ENCODE measurements at places on chromosomes 5 and 9.
A peak's percentile ranks its signal among the peaks of the same experiment; 100 is the strongest.

DNA sequence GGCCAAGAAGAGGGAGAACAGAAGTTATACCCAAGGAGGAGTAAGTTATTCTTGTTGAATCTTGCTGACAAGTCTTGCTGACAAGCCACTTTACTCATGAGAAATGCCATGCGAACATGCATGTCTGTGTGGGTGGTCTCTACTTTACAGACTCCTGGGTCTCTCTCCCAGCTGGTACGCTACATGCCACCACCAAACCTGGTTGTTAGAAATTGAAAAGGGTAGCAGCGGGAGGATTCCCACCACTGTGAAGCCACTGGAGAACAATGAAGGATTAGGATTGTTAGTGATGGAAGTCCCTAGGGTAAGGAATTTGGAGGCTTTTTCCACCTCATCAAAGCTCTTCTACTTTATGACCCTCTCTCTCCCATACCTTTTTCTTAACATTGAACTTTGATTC lies 53.6 kb upstream of the GABRB2 start:
- no peak for DNase-seq

DNA sequence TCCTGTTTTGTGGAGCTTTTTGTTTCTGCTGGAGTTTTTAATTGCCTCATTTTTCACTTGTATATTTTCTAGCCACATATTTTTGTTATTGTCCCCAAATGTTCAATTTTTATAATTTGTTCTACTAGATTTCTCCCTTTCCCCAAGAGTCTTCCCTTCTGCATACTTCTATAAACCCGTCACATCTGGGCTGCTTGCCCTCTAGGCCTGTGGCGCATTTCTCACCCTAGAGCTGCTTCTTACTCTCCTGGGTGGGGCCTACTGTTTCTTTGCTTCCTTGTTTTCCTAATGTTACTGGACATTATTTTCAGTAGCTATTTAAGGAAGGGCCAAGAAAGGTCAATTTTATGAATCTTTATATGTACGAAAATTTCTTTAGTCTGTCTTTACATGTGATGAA lies 51.5 kb downstream of the NXNL2 start:
- DNase-seq: no peak

GRCh38 chr9:121246821-121247561 lies 21.0 kb upstream of the GSN start:
- no peak for DNase-seq

DNA sequence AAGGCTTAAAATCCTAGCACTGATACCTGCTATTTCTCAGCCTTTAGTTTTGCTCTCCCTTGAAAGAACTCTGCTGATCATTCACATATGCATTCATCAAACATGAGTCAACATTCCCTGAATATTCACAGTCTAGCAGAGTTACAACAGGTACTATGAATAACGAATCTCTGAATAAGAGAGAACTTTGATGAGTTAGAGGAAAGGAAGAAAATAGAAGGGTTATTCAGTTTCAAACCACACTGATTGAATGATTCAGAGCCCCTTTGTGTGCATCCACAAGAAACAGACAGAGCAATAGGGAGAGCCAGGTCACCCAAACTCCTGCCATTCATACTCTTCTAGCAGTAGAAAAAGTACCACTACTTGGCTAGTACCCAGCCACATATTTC lies 36.0 kb downstream of the FOXD1 start:
- DNase-seq: no peak

DNA sequence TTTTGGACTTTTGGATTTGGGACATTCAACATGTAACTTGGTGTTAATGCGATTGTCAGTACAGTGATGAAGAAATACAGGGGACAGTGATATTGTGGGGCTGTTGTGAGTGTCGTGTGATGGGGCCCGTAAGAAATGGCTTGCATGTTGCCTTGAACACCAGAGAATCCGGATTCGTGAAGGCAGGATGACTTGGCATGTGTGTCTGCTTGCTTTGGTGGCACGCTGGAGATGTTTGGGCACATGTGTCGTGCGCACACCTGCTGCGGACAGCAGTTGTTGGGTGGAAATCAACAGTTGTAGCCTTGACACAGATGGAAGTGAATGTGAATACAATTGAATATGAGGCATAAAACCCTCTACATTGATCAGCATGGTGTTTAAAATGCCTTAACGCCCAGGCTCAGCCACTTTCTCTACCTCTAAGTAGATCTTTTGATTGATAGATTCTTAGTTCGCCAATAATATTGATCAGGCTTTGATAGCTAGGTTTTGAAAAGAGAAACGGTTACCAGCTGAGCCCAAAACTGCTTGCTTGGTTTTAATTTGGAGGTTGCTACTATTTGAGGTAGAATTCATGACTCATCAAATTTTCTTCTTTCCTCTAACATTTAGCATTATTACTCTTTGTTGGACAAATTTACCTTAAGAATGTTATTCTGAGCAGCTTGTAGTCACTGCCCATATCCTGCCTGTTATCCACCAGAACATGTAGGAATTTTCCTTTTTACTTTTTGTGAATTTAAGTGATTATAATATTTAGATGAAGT lies 94.4 kb downstream of the TRIO start:
- DNase-seq: no peak

DNA sequence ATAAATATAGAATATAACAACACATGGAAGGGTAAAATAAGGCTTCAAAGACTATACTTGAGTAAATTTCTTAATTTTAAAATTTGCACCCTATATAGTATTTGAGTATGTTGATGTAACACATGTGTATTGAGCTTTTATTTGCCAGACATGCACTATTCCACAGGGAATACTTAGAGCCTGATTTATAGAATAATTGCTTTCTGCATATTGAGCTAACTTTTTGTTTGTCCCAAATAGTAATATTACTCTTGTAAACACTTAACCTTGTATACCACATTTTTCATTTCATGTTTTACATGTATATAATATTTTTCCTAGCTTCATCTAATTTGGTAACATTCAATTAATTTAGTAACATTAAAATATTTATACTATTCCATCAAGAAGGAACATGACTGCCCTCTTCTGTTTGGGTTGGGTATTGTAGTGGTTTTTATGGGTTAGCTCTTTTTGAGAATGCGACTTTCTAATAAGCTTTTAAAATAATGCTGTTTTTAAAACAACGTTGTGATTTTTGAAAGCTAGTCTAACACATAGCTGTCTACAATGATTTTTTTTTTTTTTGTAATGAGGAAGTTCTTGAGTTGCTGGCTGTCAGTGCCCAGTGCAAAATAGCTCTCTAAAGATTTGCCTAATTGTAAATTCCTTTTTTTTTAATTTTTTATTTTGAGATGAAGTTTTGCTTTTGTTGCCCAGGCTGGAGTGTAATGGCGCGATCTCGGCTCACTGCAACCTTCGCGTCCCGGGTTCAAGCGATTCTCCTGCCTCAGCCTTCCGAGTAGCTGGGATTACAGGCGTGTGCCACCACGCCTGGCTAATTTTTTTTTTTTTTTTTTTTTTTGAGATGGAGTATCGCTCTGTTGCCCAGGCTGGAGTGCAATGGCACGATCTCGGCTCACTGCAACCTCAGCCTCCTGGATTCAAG lies 4.8 kb downstream of the SUB1 start:
- DNase-seq: no peak

- DNase-seq: no peak
These were observed 7.0 kb downstream of the CENPP start for GRCh38 chr9:92332577-92333281.

DNA sequence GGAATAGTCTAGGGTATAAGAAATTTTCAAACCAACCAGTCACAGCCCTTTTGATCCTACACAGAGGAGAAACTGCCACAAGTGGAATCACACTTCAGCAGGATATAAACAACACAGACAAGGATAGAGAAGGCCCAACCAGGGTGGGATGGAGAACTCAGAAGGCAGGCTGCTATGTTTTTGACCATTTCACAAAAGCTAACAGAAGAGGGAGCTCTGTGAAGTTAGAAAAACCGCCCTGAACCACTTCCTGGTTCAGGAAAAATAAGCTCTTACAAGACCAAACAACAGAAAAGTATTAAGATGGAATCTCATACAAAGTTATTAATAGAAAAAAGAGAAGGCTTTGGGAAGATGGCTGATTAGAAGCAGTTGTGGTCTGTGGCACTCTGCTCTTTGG lies 960 bp upstream of the IFNB1 start:
- DNase-seq: no peak

GRCh38 chr9:22143799-22144625 lies 134.9 kb upstream of the CDKN2B start:
- DNase-seq: no peak

DNA sequence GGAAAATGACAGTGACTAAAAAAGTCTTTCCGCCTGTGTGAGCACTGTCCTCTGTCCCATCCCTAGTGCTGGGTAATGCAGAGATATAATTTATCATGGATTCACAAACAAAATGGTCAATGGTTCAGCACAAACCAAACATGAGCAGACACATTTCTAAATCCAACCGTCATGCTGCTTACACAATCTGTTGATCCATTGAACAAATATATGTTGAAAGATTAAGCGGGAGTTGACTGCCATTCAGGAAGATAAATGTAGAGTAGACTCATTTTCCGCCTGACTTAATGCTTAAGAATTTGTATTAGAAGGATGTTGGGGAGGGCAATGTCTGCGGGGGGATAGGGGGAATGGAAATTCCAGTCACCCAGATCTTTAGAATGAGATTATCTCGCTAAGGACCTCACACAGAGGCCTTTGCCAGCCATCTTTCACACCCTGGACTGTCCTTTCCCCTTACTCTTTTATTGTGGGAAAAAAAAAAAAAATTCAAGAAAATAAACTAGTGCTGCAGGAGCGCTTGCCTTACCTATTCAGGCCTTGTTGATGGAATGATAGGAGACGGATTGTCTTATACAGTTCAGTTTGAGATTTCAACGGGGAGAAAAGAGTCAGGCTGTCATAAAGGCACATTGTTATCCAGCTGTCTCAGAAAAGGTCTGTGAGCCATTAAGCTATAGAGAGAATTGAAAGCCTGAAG lies 153.7 kb downstream of the TLE1 start:
- DNase-seq: no peak

DNA sequence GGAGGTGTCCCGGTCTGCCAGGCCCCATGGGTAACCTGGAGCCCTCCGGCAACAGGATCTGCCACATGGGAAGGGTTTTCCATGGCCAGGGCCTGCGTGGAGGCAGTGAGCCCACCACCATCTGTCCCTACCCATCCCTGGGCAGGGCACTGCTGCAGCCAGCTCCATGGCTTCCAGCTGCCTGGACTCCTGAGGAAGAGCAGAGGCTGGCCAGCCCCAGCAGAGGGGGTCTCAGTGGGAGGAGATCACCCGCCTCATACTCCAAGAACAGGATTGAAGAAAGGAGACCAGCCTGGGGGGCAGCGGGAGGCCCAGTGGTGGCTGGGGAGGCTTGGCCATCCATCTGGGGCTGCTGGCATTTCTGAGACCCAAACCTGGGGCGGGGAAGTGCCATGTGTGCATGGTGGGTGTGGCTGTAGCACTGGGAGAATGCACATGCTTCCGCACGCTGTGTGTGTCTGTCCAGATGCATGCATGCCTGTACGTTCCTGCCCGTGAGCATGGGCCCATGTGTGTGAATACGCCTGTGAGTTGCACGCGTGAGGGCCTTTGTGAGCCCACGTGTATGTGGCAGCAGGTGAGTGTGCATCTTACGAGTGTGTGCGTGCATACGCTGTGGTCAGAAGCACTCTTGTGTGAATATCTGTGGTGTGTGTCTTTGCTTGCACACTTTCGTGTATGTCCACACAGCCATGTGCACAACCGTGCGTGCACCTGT lies 78.5 kb downstream of the LMX1B start:
- no peak for DNase-seq

DNA sequence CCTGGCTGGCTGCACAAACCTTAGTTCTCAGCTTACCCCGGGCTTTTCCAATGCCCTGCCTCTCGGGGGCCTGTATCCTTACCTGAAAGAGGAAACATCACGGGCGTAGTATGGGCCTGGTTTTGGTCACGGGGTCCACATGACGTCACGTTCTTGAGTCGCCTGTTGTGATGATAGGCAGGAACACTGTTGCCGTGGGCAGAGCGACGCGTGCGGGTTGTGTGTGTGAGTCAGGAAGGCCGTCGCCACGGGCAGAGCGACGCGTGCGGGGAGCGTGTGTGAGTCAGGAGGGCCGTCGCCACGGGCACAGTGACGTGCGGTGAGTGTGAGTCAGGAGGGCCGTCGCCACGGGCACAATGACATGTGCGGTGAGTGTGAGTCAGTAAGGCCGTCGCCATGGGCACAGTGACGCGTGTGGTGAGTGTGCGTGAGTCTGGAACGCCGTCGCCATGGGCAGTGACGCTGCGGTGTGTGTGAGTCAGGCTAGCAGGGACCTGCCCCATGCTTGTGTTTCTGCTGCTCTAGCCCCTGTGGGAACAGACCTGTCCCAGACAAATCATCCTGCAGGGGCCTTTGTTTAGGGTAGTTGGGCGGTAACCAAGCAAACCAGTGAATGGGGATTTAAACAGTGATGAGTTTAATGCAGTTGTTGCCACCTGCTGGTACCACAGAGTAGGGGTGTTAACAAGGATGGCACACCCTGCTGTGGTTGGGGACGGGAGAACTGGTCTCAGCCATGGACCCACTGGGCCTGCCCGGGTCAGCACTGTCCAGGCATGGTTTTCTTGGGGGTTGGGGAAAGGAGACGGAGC lies 19.8 kb downstream of the TRIP13 start:
- DNase-seq: peak; percentile 51

DNA sequence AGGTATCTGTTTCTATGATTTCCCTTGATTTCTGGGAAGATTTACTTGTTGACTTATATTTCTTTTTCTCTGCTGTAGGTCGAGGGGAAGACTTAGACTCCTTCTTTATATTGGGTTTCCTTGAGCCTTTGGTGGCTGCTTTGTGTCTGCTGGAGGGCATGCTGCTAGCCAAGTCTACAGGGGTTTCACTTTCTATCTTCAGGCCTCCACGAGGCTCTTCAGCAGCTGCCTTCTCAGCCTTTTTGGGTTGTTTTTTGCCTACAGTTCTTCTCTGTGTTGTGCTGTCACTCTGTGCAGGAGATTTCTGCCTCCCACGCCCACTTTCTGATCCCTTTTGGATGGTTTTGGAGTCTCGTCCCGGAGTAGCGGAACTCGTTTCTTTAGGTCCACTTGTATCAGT lies 23.2 kb downstream of the LEAP2 start:
- no peak for DNase-seq

DNA sequence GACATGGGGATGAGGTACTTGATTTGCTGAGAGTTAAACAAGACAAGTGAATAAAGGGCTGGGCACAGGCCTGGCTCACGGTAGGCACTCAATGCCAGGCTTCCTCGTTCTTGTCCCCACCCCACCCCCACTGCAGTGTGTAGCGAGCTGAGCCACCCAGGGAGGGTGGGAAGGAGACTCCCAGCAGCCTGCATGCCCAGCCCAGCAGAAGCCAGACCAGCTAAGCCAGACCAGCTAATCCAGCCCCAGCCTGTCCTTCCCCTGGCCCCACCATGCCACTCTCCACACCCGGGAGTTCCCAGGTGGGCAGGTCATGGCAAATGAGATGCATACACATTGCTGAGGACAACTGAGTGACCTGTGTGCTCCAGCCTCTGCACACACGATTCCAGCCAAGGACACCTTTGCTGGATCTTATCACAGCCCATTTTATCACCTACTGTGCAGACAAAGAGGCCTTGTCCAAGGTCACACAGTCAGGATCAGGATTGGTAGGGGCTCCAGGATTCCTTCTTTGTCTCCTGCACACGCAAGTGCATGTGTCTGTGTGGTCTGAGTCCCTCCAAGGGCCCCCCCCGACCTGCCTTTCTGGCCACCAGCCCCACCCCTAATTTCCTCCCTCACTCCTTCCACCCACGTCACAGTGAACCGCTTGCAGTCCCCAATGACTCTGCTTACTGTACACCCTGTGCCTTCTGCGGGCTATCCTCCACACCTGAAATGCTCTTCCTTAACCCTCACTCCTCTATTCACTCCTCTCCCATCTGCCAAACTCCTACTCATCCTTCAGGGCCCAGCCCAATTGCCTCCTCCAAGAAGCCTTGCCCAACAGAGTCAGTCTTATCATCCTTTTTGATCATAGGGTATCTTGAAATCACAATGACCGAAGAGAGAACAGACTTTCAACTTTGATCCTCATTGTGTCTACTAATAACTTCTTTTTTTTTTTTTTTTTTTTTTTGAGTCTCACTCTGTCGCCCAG lies 26.6 kb downstream of the DUSP1 start:
- no peak for DNase-seq
